T-cell (primary cell): ENCODE measurements at places on chromosomes 6 and 20.
A peak's percentile ranks its signal among the peaks of the same experiment; 100 is the strongest.

DNA sequence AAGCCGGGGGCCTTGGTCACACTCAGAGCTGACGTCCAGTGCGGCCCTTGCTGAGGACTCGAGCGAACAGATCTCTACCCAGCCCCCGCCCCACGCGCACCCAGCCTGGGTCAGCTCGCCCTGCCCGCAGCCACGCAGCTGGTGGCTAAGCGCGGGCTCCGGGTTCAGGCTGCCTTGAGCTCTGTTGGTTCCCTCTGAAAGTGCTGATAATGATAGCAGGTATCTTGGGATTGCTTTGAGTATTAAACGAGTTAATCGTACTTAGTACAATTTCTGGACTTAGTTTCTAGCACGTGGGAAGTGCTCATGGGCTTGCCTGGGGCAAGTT lies 88.1 kb upstream of the TGM3 start:
- peaks cover 2% of the 10 kb centered on the region for H3K4me1 ChIP-seq
- H3K4me3 ChIP-seq, result peak overlapping the region; percentile 76
- no peak for DNase-seq
- H3K36me3 ChIP-seq, result no peaks in the 10 kb centered on the region

- no peak overlapping the region for H3K27ac ChIP-seq
- no peak overlapping the region for H3K4me3 ChIP-seq
- no peak for DNase-seq
- H3K36me3 ChIP-seq, result no peaks in the 10 kb centered on the region
- no peaks in the 10 kb centered on the region for H3K27me3 ChIP-seq
Observed at GRCh38 chr6:36622901-36623546, 28.9 kb downstream of the SRSF3 start.

- no peaks in the 10 kb centered on the region for H3K36me3 ChIP-seq
- H3K4me1 ChIP-seq, result no peaks in the 10 kb centered on the region
- H3K27ac ChIP-seq, result no peak overlapping the region
- no peaks in the 10 kb centered on the region for H3K27me3 ChIP-seq
Observed at GRCh38 chr6:156697225-156697830, 79.8 kb upstream of the ARID1B start.

- H3K27ac ChIP-seq, result no peak overlapping the region
- DNase-seq, result no peak
- H3K4me3 ChIP-seq, result no peak overlapping the region
- H3K27me3 ChIP-seq, result no peaks in the 10 kb centered on the region
- no peaks in the 10 kb centered on the region for H3K36me3 ChIP-seq
Observed at GRCh38 chr6:12235341-12235740, 54.8 kb upstream of the EDN1 start.

- no peak for DNase-seq
- peak overlapping the region; percentile 41 for H3K27ac ChIP-seq
- no peaks in the 10 kb centered on the region for H3K27me3 ChIP-seq
- no peak overlapping the region for H3K4me3 ChIP-seq
Observed at GRCh38 chr6:137875058-137875520, 8.0 kb downstream of the TNFAIP3 start.
